ENCODE measurements at places on chromosomes 12 and 14. TPM values are rescaled to one million over a fixed set of nuclear protein-coding genes. Genes with fewer than 3 reads are reported as not detected.

Gene OR4E2
- total RNA-seq: not detected

- DNase-seq: no peak
Measured at GRCh38 chr12:69000540-69001243, 67.7 kb upstream of the CPM start.

GRCh38 chr14:34012978-34013720, 62.3 kb upstream of the EGLN3 start:
- no peak for DNase-seq

DNA sequence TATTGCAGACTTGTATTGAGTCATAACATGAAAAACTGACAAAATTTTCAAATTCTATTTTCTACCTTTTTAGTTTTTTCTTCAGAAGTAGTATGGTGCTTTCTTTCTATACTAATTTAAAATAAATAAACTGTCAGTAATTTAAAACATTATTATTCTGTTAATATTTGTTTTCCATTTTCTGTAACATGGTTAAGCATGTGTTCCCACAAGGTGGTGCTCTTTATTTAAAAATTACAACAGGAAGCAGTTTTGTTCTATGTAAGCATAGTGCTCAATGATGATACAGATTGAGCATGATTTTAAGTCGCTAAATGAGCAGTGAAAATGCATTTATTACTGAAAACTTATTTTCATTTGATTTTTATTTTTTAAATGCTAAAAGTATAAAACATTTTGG, 114.6 kb downstream of the PPFIA2 start:
- no peak for DNase-seq

Gene AEBP2
- total RNA-seq: 44.8 TPM

- DNase-seq: no peak
Measured at GRCh38 chr14:101721951-101722661, 39.4 kb upstream of the PPP2R5C start.

DNA sequence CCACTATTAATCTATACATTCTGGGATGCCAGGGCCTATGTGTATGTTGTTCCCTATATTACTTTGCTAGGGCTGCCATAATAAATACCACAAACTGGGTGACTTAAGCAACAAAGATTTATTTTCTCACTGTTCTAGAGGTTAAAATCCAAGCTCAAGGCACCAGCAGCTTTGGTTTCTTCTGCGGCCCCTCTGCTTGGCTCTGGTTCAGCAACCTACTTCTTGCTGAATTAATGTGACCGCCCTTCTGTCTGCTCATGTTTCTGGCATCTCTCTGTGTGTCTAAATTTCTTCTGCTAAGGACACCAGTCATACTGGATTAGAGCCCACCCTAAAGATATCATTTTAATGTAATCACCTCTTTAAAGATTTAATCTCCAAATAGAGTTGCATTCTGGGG, 84.7 kb downstream of the ZNF664 start:
- DNase-seq: no peak

GRCh38 chr14:94466706-94467370, 9.2 kb downstream of the SERPINA9 start:
- DNase-seq: no peak

DNA sequence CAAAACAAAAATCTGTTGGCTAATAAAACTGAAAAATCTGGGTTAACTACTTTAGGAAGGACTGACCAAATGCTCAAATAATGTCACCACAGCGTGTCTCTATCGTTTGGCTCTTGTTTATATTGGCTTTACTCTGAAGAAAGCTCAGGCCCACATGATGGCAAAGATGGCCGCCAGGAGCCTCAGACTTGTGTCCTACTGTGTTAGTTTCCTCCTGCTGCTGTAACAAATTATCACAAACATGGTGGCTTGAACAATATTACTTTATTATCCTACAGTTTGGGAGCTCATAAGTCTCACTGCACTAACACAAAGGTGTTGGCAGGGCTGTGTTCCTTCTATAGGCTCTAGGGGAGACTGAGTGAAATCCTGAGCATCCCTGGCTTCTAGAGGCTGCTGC, 303.0 kb downstream of the DAD1 start:
- no peak for DNase-seq

Gene SOX5
- total RNA-seq: 85.5 TPM

DNA sequence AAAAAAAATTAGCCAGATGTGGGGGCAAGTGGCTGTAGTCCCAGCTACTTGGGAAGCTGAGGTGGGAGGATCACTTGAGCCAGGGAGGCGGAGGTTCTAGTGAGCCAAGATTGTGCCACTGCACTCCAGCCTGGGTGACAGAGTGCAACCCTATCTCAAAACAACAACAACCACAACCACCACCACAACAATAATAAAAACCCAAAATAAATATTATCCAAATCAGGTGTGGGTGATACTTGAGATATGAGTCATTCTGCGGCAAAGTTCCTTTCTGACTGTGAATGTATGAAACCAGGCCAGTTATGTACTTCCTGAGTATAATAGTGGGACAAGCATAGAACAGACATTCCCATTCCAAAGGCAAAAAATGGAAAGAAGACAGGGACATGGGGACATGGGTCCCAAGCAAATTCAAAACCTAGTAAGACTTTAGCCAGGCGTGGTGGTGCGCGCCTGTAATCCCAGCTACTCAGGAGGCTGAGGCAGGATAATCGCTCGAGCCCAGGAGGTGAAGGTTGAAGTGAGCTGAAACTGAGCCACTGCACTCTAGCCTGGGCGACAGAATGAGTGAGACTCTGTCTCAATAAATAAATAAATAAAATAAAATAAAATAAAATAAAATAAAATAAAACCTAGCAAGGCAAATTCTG, 9.7 kb upstream of the ERC1 start:
- DNase-seq: no peak

GRCh38 chr12:1828856-1829255, 8.5 kb downstream of the LRTM2 start:
- no peak for DNase-seq

Gene VRTN
- not detected for total RNA-seq

DNA sequence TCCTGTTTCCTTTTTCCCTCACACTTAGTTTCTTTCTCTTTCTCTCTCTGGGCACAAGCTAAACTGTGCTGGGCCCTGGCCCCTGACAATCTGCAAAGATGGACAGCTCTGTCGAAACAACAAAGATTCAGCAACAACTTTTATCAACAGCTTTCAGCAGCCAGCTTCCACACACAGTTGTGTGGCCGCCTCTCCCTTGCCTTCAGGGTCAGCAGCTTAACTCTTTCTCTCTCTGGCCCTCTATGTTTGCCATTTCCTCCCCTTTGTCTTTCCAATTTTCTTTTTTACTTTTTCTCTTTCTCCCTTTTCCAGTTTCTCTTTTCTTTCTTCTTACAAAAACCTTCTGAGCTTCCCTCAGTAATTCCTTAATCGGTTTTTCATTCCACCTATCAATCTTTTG, 43.3 kb downstream of the IQSEC3 start:
- DNase-seq: no peak

Gene B4GALNT1
- 0.51 TPM for total RNA-seq

Gene VASH1
- 1.0 TPM for total RNA-seq

GRCh38 chr14:31770271-31770670, 209.1 kb downstream of the NUBPL start:
- DNase-seq: no peak

- DNase-seq: no peak
Measured at GRCh38 chr12:13379531-13380188, 183.1 kb downstream of the EMP1 start.

GRCh38 chr14:61355892-61356325, 34.5 kb downstream of the PRKCH start:
- no peak for DNase-seq

DNA sequence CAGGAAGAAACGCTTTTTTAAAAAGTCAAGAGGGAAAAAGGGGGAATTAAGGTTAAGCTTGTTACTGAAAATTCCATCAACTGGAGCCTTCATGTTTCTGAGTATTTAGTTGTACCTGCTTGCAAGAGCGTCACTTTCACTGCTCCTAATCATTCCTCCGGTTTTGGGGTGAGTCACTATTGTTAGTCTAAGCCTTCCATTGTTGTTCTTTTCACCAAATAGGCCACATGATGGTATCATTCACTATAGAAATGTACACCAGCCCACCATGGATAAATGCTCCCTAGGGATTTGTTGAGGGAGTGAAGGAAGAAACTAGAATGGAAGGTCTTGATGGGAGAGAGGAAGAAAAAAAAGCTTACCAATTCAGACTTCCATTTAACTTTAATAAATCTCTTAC, 3.0 kb downstream of the IL22 start:
- DNase-seq: no peak

Gene PLEKHD1
- total RNA-seq: 0.24 TPM

- no peak for DNase-seq
Measured at GRCh38 chr12:29155079-29155478, 6.0 kb downstream of the FAR2 start.

GRCh38 chr12:124296916-124297351, 2.0 kb downstream of the RFLNA start:
- DNase-seq: no peak

GRCh38 chr12:101729842-101730241, 9.4 kb downstream of the SYCP3 start:
- DNase-seq: no peak

Gene PYGL
- not detected for total RNA-seq

GRCh38 chr12:27814851-27815591, 35.0 kb upstream of the MANSC4 start:
- no peak for DNase-seq

DNA sequence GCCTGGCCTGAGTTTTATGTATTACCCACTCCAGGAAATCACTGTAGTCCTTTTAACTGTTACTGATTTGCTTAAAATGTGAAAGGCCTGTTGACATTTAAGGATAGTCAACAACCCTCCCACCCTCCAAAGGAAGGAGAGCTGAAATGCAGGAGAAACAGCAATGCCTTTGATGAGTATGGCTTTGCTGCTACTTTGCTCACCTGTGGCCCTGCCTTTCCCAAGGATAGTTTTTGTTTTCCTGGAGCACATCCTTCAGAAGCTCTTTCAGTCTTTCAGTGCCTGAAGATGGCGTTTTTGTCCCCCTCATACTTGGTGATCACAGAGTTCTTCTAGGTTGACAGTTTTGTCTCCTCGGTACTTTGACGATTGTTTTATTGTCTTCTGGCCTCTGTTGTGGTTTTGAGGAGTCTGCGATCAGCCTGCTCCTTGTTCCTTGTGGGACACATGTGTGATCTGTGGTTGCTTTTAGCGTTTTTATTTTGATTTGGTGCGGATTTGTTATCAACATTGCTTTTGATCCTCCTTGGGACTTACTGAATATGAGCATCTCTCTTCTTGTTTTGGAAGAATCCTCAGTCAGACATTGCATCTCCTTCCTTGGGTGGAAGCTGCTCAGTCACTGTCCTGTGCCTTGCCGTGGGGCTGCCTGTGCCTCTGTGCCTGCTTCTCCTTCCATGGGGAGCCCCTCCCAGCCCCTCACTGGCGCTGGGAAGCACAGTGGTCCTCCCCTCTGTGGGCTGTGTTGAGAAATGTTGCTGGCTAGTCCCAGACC, 17.2 kb downstream of the PACS2 start:
- no peak for DNase-seq

Gene HOXC9
- not detected for total RNA-seq

GRCh38 chr12:124992874-124993625, 395 bp upstream of the BRI3BP start:
- peak; percentile 60 for DNase-seq

DNA sequence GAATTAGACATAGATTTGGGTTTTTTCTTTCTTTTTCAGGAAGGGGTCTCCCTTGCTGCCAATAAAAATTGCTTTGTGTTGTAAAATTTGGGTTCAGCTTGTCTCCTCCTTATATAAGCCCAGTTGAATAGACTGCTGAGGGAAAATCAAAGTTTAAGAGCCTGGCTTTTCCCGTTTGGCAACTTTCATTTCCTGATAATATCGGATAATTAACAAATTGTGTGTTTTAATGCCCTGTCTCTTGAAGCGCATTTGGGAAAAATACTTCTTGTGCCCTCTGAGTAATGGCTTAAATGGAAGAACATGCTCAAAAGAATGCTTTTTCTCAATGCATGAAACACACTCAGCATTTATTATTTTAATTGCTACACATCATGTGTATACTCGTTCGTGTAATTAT, 198.0 kb upstream of the DCN start:
- DNase-seq: no peak

- no peak for DNase-seq
Measured at GRCh38 chr12:92796650-92797049, 93.9 kb downstream of the PLEKHG7 start.

GRCh38 chr14:101065696-101066694, 162.5 kb upstream of the RTL1 start:
- no peak for DNase-seq

DNA sequence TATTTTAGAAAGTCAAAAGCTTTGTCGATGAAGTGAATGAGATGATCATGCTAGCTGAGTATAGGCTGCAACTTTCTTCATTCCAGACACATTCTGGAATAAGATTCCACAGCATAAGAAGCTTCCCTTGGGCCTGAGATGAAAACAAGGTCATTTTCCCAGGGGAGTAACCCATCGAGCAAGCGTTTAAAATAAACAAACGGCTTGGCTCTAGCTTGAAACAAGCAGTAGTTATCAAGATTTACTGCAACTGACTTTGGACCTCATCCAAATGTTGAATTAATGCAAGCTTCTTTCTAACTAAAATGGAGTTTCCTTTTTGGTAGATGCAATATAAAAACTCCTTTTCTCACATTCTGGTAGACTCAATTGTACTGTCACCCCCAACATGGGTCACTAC, 23.0 kb downstream of the KCNJ8 start:
- no peak for DNase-seq

- no peak for DNase-seq
Measured at GRCh38 chr12:104603545-104603973, 146.8 kb downstream of the CHST11 start.

GRCh38 chr12:81722004-81722403, 37.1 kb downstream of the PPFIA2 start:
- no peak for DNase-seq

Gene TAS2R9
- not detected for total RNA-seq

DNA sequence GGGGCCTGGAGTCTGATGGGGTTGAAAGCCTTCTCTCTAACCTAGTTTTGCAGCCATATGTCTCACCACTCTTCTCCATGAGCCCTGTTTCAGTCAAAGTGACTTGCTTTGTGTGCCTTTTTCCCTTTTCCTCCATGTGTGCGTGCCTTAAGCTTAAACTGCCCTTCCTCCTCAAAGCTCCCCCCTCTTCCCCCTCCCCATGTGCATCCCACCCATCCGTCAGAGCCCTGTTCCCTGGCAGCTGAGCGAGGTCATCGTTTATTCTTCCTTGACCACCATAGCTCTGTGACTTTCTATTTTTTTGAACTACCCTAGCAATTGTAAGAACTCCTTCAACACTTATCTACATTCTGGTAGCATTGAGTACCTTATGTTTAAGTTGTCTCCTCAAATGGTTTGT, 24.9 kb downstream of the SAMD4A start:
- DNase-seq: no peak

- DNase-seq: no peak
Measured at GRCh38 chr12:41680155-41680554, 464.5 kb downstream of the GXYLT1 start.

DNA sequence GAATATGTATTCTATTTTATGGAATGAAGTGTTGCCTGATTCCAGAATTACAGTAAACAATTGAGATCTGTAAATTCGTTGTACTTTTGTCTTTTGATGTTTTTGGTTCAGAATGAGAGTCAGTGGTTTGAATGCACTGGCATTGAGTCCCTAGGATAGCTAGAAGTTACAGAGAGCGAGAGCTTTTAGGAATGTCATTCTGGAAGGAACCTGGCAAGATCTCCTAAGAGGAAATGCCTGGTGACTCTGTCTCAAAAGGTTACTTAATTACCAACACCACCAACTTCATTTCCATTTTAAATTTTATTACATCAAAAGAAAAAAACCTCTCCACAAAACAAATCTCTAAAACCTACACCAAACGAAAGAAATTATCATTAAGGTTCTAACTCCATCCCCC, 6.0 kb upstream of the CEBPE start:
- DNase-seq: no peak

All from activated B cell treated with CpG ODN at 0.5 μM for 24 hours (primary cell).